ENCODE measurements at places on chromosomes 12 and 14.

GRCh38 chr14:85050180-85050579, 479.8 kb upstream of the FLRT2 start:
- no peak for DNase-seq

DNA sequence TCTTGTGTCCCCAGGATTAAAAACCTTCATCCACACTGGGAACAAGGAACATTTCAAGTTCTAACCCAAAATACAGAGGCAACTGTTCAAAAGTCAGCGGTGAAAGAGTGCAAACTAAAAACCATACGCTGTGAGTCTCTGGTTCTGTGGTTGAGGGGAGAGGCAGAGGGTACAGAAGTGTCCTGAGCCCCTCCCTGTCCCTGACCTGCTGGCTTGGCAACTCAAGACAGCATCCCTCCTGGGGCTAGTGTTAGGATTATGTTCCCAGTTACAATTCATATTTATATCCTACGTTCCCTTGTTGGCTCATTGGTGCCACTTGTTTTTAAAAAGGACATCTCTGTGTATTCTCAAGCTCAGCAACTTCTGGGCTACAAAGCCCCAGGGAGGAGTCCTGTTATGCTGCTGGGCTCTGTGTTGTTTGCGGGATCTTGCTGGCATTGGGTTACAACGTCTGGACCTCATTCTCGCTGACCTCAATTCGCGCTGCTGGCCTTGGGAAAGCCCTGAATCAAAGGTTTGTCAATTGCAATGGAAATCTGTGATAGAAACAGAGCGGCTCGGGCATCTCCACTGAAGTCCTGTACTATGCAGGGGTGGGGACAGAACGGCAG, 420.8 kb downstream of the FUT8 start:
- DNase-seq, result no peak

DNA sequence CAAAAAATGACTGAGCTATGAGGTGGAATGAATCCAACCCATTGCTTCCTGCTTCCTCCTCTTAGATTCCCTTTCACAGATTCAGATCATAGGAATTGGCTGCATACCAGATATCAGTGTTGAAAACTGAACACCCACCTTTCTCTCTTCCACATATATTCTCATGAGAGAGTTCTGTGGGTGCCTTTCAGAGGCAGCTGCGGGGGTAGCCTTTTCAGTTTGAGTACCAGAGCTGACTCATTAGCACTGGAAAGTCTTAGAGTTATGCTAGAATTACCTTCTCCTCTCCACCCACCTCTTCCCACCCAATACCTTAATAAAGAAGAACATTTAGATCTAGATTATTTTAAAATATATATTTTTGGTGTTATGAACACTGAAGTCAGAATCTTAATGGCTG, 495.4 kb upstream of the SEL1L start:
- DNase-seq, result no peak

DNA sequence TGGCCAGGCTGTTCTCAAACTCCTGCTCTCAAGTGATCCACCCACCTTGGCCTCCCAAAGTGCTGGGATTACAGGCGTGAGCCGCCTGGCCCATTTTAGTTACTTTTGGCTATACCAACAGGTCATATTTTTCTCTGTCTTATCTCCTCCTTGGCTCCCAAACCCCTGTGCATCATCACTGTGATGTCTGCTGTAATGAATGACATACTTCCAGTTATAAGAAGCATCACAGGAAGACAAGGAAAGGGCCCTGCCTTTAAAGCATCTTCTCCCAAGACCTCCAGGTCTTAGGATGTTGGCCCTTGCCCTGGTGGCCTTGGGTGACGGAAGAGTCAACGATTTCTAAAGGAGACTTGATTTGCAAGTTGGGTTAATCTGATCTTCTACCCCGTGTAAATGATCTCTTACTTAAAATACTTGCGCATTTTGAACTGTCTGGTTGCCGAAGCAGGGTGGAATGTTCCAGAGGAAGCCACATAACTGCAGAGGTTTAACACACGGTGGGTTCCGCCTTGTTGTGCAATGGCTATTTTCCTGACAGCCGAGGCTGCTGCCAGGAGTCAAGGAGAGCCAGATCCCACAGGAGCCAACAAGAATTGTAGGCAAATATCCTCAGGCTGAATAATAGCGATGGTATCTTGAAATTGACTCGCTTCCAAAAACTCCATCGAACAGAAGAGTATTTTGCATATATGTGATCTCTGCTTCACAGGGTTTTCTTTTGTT, 55.7 kb upstream of the PLXNC1 start:
- no peak for DNase-seq

GRCh38 chr12:14936224-14936861, 2.0 kb downstream of the ERP27 start:
- DNase-seq, result no peak

DNA sequence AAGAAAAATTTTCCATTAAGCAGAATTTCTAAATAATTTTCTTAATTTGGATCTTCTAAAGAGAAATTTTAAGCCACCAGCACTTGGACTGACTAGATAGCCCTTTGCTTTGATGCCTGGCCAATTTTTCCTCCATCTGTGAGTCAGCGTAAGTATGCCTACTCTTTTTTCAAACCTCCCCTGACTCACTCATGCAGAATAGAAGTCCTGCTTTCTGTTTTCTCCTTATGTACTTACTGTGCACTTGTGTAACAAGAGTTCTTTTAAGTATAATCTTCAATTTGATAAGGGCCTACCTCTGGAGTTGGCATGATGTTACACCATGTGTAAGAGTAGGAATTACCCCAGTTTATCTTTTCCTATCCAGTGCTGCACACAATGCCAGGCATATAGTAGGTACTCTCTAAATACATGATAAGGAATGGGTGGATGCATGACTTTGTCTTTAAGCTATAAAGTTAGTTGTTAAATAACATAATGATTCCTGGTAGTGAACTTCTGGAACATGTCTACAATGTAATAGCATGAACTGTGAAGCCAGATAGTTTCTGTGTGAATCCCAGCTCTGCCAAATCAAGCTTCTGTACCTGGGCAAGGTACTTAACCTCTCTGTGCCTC, 329.6 kb downstream of the TMTC2 start:
- no peak for DNase-seq

DNA sequence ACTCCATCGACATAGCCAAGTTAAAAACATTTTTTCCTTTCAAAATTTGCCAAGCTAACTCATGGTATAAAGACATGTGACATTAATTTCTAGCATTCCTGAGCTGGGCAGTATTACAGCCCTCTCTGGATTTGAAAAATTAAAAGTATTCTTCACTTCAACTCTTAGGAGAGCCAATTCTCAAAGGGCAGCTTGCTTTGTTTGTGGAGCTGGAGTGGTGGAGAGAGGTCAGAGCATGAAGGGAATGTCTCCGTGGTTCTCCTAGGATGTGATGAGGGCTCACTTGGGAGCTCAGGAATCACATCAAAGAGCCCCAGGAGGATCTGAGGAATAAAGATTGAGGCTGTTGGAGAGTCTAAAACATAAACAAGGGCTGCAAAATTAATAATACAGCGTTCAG, 46.9 kb upstream of the RGS6 start:
- no peak for DNase-seq
